ENCODE measurements at places on chromosomes 5 and 9.

GRCh38 chr9:2466703-2467102, 154.9 kb upstream of the VLDLR start:
- no peak for DNase-seq

DNA sequence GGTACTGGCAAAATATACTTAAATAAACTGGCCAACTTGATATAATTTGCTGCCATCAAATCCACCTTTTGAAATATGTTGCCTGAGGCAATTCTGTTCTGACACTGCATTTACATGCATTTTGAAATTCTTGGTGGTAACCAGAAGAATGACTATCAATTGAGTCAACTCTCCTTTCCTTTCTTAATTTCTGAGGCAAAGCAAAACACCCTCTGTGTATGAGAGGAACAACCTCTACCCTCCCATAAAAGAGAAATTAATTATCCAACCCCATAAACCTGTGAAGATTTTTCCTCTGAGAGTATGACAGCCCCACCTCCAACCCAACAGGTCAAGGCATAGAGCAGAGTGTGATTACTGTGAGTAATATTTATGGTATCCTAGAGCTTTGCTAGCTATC, 286.8 kb downstream of the NR2F1-AS1 start:
- DNase-seq, result no peak

DNA sequence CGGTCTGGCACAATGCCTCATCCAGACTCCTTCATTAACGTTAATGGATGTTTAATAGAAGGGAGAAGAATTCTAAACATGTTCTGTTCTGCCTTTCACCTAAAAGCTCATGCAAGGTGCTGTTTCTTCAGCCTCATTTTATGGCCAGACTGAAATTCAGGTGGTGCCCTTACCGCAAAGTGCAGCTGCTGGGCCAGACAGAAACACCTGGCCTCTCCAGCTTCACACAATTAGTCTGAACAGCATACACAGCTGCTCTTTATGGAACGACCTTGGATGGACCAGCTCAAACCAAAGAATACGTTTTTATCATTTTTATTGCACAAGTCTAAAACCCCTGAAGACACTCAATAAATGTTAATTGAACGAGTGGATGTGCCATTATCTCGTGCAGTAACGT, 4.6 kb downstream of the SNCAIP start:
- no peak for DNase-seq

DNA sequence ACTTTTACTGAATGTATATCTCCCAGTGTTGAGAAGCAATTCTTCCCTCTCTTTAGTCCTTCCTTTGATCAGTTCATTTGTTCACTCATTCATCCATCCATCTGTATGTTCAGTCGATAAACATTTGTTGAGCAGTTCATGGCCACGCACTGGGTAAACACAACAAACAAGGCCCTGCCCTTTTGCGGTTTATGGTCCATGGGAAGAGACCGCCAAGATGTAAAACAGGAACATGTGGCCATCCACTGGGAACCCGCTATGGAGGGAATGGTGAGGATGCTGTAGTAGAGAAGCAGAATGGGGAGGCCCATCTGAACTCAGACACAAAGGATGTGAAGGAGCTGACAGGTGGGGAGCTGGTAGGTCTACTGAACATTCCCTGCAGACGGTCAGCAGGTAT, 102.7 kb upstream of the SPRY4 start:
- no peak for DNase-seq

DNA sequence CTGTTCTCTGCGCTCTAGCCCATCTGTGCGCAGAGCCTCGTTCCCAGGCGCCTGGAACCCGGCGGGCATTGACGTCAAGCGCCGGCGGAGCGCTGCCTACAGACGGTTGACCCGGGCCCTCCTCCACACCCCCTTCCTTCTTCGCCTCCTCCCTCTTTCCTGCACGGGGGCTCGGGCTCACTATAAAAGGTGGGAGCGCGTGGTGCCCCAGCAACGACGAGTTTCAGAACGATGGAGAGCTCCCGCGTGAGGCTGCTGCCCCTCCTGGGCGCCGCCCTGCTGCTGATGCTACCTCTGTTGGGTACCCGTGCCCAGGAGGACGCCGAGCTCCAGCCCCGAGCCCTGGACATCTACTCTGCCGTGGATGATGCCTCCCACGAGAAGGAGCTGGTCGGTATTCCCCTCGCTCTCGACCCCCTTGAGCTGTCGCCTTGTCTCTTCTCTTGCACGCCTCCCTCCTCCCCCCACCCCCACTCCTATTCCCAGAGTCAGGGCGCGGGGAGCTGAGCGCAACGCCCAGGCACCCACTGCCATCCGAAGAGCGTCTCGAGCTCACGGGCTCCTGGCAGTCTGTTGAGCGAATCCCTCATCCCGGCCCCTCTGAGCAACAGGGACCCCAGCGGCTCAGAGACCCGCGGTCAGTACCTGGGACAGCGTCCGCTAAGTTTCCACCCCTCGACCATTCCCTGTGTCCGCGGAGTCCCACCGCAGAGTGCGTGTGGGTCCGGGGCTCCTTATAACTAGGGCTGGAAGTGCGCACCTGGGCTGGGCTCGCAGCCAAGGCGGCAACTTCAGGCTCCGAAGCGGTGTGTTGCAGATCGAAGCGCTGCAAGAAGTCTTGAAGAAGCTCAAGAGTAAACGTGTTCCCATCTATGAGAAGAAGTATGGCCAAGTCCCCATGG, at the start of gene CARTPT:
TSS of gene CARTPT (plus strand) at position 213 of the 902 bp plus-strand sequence. CDS start at position 232, 19 bp downstream.
- peak; percentile 63 for DNase-seq

DNA sequence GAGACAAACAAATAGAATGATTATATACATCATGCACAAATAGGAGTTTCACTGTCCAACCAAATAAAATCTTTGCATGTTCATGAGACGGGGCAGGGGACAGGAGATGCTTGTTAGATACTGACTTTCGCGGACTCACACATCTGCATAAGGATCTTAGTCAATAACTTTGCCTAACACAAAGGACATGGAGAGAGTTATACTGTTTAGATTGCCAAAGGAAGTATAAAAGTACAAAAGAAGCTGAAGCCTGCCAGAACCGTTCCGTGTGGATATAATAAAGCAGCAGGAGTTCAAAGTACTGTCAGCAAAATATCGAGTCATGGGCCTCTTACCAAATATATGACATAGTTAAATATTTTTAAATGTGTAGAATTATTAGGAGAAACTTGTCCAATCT, 1148.4 kb downstream of the EFNA5 start:
- no peak for DNase-seq

DNA sequence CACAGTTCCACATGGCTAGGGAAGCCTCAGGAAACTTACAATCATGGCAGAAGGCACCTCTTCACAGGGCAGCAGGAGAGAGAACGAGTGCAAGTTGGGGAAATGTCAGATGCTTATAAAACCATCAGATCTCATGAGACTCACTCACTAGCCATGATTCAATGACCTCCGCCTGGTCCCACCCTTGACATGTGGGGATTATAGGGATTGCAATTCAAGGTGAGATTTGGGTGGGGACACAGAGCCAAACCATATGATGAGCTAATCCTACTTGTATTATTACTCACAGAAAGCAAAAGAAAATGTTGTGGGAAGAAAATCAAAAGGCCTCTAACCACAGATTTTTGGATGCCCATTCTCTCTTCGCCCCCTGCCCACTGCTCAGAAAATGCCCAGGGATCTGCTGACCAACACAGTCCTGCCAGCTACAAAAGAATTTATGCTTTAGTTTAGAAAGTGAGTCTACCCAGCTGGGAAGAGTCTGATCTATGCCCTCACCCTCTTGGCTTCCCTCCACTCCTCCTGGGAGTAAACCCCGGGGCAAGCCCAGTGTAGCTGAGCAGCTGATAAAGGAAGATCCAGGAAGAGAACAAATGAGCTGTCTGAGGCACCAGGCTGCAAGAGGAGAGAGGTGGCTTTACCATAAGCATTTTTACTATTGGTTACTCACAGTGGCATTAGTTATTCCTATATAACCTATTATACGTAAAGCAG, 53.1 kb downstream of the RNF130 start:
- no peak for DNase-seq

DNA sequence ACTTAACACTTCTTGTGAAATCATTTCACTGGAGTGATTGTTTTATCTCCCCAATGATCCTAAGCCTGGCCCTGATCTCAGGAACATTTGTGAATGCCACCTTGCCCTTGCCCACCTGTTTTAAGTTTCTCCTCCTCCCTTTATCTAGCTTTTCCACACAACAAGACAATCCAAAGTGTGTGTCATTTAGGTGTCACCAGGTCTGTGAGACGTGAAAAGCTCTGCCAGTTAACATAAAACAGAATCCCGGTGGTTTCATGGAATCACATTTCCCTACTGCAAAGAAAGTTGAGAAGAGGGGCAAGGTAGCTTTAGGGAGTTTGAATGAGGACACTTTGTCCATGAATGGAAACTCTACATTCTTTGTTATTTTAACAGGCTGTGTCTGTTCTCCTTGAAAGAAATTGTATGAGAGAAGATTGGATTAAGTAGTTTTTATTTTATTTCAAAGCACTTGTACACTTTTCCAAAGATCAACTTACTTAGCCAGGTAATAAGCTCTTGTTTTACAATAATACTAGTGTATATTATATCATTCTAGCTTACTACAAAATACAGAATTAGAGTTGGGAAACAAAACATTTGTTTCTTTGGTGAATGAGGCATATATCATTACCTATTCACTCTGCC, 239.0 kb downstream of the ISL1 start:
- DNase-seq, result no peak

DNA sequence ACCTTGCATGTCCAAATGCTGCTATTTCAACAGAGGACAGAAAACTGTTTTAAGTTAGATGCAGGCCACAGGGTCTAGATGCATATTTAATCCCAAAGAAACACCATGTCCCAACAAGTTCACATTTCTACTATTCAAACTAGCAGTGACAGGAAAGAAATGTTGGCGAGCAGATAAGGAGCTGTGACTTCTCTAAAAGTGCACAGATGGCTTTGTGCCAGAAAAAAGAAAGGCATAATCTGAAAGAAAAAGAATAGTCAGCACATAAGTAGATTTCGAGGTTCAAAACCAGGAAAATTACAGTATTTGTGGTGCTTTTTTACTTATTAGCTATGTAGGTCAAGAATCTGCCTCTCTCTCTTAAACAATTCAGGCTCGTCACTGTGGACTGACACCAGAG, 178.3 kb downstream of the DNAH5 start:
- no peak for DNase-seq

DNA sequence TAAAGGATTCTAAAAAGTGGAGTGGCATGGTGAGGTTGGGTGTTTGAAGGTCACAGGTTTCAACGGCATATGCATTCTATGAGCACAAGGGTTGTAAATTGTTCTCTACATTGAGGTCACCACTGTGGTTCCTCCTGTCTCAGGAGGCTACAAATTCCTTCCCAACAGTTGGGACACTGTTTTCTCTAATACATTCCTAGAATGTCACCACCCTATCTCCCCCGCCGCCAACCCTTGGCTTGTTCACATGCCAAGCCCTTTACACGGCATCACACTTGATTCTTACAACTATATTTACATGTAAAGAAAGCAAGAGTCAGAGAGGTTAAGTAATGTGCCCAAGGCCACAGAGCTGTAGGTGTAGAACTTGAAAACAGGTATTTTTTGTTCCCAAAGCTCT, 315.1 kb downstream of the RAB3C start:
- DNase-seq, result no peak

DNA sequence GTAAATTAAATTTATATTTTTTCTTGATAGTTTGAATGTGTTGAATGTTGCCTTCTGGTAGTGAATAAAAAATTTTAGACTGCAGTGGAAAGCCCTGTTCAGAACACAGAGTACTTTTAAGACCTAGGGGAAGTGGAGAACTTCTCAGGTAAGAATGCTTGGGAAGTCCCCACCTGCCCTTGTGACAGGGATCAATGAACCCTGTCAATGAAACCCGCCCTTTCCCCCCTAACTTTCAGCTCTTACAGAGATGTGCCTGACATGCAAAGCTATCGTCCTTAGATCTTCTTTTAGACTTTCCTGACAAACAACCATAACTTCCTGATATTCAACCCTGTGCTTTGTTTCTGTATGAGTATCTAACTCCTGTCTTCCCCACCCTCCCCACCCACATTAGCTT, 562.7 kb downstream of the TLE4 start:
- DNase-seq, result no peak

GRCh38 chr5:151632524-151632923, 41.4 kb upstream of the FAT2 start:
- DNase-seq, result no peak

GRCh38 chr9:92135576-92135975, 20.4 kb upstream of the SPTLC1 start:
- no peak for DNase-seq

DNA sequence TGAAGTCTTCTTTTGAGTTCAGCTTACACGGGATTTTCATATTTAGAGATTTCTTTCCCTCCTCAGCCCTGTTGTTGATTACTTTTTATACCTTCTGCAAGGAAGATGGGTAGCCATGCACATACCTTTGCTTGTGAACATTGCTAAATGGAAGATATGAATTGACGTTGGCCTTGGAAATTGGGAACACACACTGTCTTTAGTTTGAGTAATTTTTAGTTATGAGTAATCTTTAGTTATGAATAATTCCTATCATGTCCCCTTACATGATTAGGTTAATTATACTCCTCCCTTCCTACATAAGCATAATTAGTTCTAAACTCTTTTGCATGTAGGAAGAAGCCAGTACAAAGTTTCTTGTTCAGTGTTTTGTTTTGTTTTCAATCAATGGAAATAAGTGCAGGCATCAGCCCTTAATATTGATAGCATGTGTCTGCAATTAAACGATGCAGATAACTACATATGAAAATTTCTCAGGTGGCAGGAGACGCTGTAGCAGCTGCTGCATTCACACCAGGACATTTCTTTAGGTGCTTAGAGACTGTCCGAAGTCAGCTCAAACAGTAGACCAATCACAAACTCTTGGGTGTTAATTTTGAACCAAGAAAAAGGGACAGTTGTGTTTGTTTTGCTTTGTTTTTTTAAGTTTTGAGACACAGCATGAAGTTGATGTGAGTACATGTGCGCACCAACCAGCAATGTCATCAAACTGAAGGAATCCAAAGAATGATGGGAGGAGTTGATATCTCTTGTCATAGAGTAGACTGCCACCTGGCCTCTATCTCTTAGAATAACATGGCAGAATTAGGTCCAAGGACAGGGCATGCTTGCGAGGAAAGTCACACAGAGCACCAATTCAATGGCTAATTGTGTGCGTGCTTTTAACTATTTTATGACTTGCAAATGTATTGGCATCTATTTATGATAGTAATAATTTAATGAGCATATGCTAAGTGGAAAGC, 51.4 kb downstream of the SMARCA2 start:
- DNase-seq, result no peak

DNA sequence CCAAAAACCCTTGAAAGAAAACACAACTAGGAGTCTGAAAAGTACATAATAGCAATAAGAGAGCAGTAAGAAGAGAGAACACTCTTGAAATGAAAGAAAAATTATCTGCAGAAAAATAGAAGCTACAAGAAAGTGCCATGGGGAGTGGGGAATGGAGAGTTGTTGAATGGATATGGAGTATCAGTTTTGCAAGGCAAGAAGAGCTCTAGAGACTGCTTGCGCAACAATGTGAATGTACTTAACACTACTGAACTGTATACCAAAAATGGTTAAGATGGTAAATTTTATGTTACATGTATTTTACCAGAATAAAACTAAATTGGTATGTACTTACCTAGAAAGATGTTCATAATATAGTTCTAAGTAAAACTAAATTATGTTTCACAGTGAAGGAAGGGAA, 54.8 kb upstream of the RASGRF2 start:
- DNase-seq, result no peak

GRCh38 chr5:145562931-145563330, 272.2 kb downstream of the PRELID2 start:
- DNase-seq, result no peak

Measured in neuronal stem cell (in vitro differentiated cells).